Caco-2 (cell line): ENCODE measurements at places on chromosomes 2 and 18.

GRCh38 chr2:138356178-138356577 is 145.4 kb upstream of the SPOPL start:
- DNase-seq = no peak

GRCh38 chr2:129318581-129319421 is 660.7 kb upstream of the RAB6C start:
- no peak for DNase-seq

- no peak for DNase-seq
These were observed 39.6 kb downstream of the CRACDL start for GRCh38 chr2:98896416-98896815.

DNA sequence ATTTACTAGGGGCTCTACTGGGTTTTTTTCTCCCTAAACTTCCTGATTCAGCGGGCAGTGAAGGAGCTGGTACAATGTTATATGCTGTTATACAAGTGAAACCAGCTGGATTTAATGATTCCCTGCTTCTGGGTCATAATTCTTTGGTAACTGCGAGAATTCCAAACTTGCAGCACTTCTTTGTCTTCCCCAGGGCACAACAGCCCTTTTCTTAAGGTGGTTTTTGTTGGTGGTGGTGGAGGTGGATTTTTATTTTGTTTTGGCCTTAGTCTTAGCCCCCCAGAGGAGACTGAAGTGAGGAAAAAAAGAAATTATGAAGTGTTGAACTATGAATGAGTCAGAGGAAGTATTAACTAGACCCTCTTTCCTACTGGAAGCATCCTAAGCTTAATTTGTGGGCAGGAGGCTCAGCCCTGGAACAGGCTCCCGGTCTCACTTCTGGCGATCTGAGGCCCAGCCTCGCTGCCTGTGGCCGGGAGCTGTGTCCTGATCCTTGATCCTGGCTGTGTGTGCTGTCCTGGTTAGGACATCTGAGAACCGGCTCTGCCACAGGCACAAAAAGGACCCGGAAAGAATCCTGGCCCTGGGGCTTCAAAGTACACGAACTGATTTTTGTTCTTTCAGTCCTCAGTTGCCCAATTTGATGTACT is 141.9 kb downstream of the LYPD6B start:
- DNase-seq = no peak

GRCh38 chr2:25234738-25235137 is 66.4 kb upstream of the POMC start:
- no peak for DNase-seq

- peak; percentile 68 for DNase-seq
These were observed 31.7 kb upstream of the MEP1B start for GRCh38 chr18:32158108-32158624.

GRCh38 chr18:36829362-36830157 is 633 bp downstream of the KIAA1328 start:
- DNase-seq = peak; percentile 2

GRCh38 chr18:63090334-63090733 is 229.2 kb downstream of the BCL2 start:
- no peak for DNase-seq

DNA sequence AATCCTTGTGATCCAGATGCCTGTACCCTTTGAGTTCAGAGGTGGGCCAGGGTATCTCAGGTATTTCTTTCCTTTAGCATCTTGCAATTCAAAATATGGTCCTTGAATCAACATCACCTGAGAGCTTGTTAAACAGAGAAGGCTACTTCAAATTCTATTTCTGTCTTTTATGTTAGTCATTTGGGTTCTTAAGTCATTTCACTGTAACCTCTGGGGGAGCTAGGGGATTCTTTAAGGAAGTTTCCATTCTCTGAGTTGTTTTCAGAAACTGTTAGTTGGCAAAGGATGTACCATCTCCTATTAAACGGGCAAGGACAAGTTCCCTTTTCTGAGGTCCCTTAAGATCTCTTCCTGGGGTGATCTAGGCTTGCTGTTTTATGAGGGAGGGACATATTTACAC is 16.6 kb downstream of the CFLAR start:
- DNase-seq = no peak

DNA sequence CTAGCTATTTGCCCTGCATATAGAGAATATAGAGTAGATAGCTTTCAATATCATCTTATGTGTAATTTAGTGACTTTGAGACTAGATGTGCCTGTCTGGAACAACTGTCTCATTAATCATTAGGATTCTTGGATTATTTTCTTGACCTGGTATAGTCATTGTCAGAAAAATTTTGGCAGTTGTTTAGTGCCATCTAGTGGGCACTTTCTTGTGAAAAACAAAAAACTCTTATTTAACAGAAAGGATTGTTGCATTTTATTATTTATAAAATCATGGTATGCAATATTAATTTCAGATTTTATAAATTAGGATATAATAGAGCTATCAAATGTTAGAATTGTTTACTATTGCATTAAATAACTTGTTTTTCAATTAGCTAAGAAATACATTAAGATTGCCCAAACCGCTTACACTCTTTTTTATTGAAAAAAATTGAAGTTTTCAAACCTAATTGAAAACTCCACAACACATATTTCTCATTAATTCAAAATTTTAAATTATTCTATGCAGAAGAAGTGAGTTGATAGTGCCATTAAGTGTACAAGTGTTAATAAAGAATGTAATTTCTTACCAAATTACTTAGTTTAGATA is 80.3 kb downstream of the DYNAP start:
- DNase-seq = peak; percentile 5

- no peak for DNase-seq
These were observed 41.3 kb downstream of the ATF2 start for GRCh38 chr2:175126661-175127060.

DNA sequence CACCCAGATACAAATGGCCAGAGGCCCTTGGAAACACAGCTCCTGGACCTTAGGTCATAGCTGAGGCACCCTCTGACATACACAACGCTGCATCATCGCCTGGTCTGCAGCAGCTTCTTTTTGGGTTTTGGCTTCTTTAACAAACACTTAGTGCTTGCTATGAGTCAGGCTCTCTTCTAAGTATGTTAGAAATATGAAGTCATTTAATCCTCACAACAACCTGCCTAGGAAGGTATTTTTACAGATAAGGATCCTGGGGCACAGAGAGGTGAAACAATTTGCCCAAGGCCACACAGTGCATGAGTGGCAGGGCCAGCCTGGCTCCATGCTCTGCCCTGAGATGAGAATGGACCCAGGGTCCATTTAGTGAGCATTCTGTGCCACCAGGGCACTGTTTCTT is 96.6 kb downstream of the TMEM17 start:
- no peak for DNase-seq

DNA sequence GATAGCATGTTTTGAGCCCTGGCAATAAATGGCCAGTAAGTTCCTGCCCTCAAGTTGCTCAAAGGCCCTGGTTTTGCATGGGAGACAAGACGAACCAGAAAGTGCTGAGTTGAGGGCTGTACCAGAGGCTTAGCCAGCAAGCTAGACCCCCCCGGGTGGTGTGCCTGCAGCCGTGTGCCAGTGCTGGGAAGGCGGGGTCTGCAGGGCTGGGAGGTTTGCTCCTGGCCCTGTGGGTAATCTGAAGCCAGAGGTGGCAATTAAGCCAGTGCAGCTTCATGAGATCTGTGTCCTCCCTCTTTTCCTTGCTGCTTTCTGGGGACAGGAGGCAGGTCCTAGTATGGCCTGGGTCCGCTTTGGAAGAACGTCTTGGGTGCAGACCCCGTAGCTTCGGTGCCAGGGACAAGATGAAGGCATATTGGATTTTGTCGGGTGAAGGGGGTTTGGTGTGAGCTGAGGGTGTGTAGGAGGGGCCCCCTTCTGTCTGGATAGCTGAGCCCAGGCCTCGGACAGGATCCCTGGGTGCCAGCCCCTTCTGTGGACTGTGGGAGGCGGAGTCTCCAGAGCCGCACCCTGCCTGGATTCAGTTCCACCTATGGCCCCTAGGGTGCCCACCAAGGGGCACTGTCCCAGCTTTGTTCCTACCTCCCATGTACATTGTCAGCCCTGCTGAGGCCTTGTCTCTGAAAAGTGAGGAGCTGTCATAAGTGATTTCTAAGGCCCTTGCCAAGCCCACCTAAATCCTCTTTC is 15.6 kb downstream of the ATOH8 start:
- no peak for DNase-seq

GRCh38 chr18:62710417-62710816 is 4.9 kb upstream of the PHLPP1 start:
- DNase-seq = no peak

DNA sequence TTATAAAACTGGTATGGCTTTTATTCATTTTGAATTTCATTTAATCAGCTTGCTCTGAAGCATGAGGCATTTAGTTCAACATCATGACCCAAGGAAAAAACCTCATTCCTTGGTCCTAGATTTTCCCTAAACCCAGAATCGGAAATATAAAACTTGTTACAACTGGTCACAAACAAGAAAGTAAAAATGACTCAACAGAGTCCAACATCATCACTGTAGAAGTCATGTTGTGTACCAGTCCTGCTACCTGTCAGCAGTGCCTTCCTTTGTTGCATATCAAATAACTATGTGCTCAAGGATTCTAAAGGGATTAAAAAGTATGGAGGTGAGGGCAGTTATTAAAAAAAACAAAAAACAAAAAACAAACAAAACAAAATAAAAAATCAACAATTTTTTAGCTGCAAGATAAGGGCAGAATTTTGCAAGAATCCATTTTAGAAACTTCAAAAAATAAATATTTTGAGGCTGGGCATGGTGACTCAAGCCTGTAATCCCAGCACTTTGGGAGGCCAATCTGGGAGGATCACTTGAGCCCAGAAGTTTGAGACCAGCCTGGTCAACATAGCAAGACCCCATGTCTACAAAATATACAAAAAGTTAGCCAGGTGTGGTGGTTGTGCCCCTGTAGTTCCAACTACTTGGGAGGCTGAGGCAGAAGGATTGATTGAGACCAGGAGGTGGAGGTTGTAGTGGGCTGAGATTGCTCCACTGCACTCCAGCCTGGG is 18.4 kb downstream of the NCKAP1 start:
- no peak for DNase-seq

- DNase-seq = no peak
These were observed 142.8 kb upstream of the KCNJ3 start for GRCh38 chr2:154555710-154556109.

DNA sequence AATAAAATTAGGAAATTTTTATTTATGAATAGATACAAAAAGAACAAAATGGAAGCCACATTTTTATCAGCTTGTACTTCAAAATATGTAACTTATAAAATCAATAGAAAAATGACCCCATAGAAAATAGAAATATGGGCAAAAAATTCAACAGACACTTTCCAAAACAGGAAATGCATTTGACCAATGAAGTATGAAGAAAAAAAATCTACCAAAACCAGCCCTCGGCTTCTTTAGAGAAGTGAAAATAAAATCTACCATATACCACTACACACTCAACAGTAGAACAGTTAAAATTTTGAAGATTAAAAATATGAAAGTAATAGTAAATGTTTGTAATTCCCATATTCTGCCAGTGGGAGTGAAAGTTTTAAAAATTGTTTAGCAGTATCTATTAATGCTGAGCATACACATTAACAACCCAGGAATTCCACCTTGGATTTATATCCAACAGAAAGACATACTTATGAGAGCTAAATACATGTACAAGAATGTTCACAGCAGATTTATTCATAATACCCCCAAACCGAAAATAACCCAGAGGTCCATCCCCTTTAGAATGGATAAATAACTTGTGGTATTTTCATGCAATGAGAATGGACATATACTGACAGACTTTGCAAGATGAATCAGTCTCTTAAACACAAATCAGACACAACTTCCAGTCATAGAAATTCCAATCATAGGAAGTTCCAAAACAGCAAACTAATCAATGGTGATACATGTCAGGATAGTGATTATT is 318.0 kb downstream of the FIGN start:
- DNase-seq = no peak

GRCh38 chr18:27136208-27136535 is 48.9 kb downstream of the CHST9 start:
- DNase-seq = peak; percentile 47

- no peak for DNase-seq
These were observed 35.2 kb downstream of the E2F6 start for GRCh38 chr2:11430729-11431128.

- DNase-seq = no peak
These were observed 48.7 kb downstream of the ACYP2 start for GRCh38 chr2:54164106-54164505.

GRCh38 chr18:45896991-45897390 is 70.1 kb downstream of the EPG5 start:
- DNase-seq = no peak
